HFFc6 (cell line): ENCODE measurements at places on chromosomes 6 and 20. TPM values are rescaled to one million over a fixed set of nuclear protein-coding genes. Genes with fewer than 3 reads are reported as not detected.
A peak's percentile ranks its signal among the peaks of the same experiment; 100 is the strongest.

DNA sequence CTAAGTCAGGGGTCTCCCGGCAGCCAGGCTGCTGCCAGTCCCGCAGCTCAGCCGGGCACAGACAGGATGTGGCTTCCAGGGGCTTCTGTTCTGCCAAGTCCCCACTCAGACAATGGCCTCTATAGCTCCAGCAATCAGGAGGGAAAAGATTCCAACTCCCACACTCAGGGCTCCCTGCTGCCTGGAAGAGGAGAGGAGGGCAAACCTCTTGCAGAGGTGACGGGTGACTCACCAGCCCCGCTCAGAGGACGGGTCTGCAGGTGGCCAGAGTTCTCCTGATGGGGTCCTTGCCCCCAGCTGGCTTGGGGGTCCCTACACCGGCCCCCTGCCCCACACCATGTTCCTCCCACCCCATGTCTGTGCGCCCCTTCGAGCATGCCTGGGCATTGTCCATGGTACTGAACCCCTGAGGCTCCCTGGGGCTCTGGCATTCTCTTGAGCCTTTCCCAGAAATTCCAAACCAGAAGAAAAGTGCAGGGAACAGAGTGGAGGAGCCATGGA is 32.6 kb downstream of the NTSR1 start:
- H3K4me3 ChIP-seq, result no peak overlapping the region
- no peak for DNase-seq
- no peaks in the 10 kb centered on the region for H3K36me3 ChIP-seq
- peaks cover 45% of the 10 kb centered on the region for H3K4me1 ChIP-seq
- H3K27me3 ChIP-seq, result peaks cover 1% of the 10 kb centered on the region; the same call in 1 of the 2 replicates
- peak overlapping the region; percentile 95; the same call in 1 of the 2 replicates for H3K27ac ChIP-seq

DNA sequence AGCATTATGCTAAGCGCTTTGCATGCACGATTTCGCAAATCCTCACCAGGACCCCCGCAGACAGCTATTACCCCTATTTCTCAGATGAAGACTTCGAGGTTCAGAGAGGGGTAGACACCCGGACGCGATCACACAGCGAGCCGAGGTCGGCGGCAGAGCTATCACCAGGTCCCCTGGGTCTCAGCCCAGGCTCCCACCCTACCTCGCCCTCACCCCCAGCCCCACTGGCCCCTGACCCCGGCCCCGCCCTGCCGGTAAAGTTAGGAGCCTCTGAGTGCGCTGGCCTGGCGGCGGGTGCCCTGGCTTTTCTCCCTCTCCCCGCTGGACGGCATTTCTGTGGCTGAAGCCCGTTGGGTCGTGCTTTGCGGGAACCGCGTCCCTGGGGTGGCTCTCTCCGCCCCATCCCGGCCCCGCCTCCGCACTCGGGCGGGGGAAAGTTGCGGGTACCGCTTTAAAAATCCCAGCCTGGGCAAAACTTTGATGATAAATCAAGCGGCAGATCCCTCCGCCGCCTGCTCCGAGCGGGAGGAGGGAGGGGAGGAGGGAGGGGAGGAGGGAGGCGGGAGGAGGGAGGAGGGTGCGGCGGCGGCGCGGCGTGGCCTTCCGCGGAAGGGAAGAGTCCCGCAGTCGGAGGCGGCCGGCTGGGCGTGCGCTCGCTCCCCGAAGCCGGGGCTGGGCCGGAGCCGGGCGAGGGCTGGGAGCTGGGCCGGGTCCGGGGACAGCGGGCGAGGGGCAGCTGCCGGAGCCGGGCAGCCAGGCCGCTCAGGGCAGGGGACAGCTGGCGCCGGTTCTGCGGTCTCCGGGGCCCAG is at the start of gene VSTM2L:
Gene VSTM2L, plus strand, starts transcription at position 624 of the 810 bp plus-strand sequence. CDS start 224 bp downstream, outside the sequence.
- peak; percentile 18 for DNase-seq
- H3K36me3 ChIP-seq, result no peaks in the 10 kb centered on the region
- peaks cover 17% of the 10 kb centered on the region for H3K4me1 ChIP-seq
- peaks cover 41% of the 10 kb centered on the region for H3K27me3 ChIP-seq

- H3K36me3 ChIP-seq, result no peaks in the 10 kb centered on the region
- peaks cover 5% of the 10 kb centered on the region; the same call in 1 of the 2 replicates for H3K4me1 ChIP-seq
- no peak overlapping the region for H3K4me3 ChIP-seq
- DNase-seq, result no peak
- H3K27me3 ChIP-seq, result peaks cover 10% of the 10 kb centered on the region
These were observed 14.7 kb downstream of the KCNQ2 start for GRCh38 chr20:63457737-63458136.

DNA sequence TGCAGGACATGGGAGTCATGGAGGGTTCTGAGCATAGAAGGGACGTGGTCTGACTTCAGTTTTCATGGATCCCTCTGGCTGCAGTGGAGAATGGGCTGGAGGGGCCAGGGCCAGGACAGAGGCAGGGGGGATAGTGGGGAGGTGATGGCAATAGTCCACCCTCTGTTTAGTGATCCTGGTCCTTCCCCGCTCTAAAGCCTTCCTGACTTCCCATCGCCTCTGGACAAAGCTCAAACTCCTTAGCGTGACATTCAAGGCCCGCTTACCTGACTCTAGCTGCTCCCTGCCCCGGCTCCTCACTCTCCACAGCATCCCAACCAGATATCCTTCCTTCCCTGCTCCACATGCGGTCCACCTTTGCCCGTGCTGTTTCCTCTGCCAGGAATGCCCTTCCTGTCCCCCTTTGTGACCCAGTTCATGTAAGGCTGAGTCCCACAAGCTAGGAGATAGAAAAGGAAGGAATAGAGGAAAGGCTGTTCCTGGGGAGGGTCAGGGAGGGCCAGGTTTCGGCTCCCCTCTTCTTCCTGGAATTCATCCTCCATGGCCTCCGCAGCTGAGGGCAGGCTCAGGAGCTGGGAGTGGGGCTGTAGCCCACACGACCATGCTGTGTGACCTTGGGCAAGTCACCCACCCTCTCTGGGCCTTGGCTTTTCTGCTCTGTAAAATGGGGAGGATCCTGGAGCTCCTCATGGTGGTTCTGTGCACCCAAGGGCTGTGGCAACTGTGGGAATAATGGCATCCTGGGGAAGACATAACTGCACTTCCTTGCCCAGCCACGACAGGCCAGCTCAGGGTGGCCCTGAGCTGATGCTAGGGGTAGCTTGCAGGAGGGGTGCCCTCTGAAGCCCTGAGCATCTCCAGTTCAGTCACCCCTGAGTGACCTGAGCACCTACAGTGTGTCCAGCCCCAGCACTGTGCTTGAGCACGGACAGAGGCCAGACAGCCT is 116.1 kb downstream of the CEBPB start:
- peak overlapping the region; percentile 100 for H3K27ac ChIP-seq
- H3K27me3 ChIP-seq, result peaks cover 6% of the 10 kb centered on the region; the same call in 1 of the 2 replicates
- H3K4me1 ChIP-seq, result peaks cover 80% of the 10 kb centered on the region
- no peak for DNase-seq

DNA sequence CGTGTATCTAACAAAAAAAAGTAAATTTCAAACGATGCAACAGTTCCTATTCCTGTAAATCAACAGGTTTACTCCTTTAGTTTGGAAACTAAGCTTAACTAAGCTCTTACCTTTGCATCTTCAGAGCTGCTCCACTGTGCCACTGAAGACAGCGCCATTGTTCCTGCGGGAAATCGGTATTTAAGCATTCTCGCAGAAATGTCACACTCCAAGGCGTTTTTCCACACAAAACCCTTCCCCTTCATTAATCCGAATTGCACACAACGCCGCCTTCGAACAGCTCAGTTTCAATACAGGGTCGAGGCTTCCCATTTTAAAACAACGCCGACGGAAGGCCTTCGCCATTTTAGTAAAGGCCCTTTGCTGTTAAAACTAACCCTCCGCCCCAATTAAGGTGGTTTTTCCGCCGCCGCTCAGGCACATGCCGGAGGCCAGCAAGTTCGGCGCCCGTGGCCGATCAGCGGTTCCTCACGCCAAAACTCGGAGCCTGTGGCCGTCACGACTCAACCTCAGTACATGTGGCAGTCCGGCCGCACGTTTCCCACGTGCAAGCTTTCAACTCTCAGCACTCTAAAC is 35.4 kb upstream of the SYNCRIP start:
- peaks cover 52% of the 10 kb centered on the region for H3K4me1 ChIP-seq
- peak overlapping the region; percentile 99 for H3K4me3 ChIP-seq
- H3K36me3 ChIP-seq, result peaks cover 60% of the 10 kb centered on the region
- DNase-seq, result no peak

DNA sequence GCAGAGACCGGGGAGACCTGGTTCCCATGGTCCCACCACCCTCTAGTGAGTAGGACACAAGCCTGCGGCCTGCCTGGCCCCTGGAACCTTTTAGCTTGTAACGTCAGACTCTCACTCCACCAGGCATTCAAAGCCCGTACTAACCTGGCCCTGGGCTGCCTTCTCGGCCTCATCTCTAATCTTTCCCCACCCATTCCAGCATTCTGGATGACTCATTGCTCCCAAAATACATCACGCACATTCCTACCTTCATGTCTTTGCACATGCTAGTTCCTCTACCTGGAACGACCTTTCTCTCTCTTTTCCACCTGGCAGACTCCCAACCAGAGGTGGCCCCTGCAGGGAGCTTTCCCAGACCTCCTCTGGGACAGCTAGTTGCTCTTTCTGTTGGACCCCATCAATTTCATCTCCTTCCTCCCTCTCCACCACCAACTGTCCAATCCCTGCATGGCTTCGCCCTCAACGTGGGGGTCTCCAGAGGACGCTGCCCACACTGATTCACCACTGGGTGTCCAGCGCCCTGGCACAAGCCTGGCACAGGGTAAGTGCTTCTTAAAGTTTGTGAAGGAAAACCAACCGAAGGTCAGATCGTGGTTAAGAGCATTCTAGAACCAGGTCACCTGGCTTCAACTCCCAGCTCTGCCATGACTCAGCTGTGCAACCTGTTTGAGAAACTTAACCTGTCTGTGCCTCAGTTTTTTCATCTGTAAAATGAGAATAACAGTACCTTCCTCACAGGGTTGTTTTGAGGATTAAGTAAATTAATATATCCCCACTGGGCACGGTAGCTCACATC is 35.2 kb downstream of the JPH2 start:
- H3K4me3 ChIP-seq, result no peak overlapping the region
- H3K27ac ChIP-seq, result no peak overlapping the region
- no peaks in the 10 kb centered on the region for H3K27me3 ChIP-seq
- H3K4me1 ChIP-seq, result peaks cover 28% of the 10 kb centered on the region
- peaks cover 22% of the 10 kb centered on the region; the same call in 1 of the 2 replicates for H3K36me3 ChIP-seq
- no peak for DNase-seq

GRCh38 chr6:72869621-72870020 is 247.8 kb downstream of the KCNQ5 start:
- no peak overlapping the region for H3K27ac ChIP-seq
- peaks cover 71% of the 10 kb centered on the region for H3K4me1 ChIP-seq
- no peak for DNase-seq
- H3K27me3 ChIP-seq, result no peaks in the 10 kb centered on the region; the same call in 1 of the 2 replicates

DNA sequence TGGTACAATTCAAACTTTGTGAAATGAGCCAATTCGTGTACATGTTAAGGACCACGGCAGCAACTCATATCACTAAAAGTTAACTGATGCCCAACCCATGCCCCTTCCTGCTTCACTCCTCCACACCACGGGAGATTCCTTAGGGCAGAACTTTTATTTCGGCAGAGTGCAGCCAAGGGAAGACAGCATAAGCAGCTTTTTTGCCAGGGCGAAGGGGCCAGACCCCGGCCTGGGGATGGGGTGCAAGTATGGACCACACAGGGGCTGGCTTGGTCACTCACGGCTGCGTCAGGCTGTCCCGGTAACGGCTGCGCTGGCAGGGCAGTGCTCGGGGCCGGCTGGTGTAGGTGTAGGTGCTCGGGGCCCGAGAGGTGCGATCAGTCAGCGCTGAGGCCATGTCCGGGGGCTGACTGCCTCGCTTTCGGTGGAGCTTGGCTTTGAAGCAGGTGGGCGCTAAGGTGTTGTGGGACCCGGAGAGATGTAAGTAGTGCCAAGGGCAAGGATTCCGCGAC is 792 bp downstream of the RSPH3 start:
- peak overlapping the region; percentile 90 for H3K27ac ChIP-seq
- no peaks in the 10 kb centered on the region; the same call in none of the 2 replicates for H3K27me3 ChIP-seq
- H3K4me1 ChIP-seq, result peaks cover 42% of the 10 kb centered on the region
- DNase-seq, result no peak

GRCh38 chr20:62815066-62815991 is 1.5 kb upstream of the COL9A3 start:
- H3K27me3 ChIP-seq, result peaks cover 16% of the 10 kb centered on the region
- peaks cover 13% of the 10 kb centered on the region for H3K4me1 ChIP-seq
- H3K27ac ChIP-seq, result no peak overlapping the region
- no peaks in the 10 kb centered on the region for H3K36me3 ChIP-seq
- no peak for DNase-seq

DNA sequence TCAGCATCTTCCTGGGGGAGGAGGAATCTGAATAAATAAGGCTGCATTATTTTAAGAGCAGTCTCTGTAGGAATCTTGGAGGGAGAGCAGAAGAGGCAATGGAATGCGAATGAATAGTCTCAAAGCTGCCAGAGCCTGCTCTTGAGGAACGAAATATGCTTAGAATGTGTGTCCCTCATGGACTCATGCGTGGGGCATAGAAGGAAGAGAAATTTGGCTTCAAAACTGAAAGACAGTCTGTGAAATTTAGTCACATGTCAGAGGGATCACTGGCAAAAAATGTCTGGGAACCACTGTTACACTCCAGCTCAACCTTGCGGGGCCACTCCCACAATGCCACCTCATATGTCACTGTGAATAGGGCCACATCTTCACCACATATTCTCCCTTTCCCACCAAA is 95.5 kb downstream of the GJA10 start:
- no peak overlapping the region for H3K27ac ChIP-seq
- peaks cover 17% of the 10 kb centered on the region; the same call in 1 of the 2 replicates for H3K4me1 ChIP-seq
- no peaks in the 10 kb centered on the region for H3K36me3 ChIP-seq
- peak; percentile 55 for DNase-seq
- H3K4me3 ChIP-seq, result no peak overlapping the region

Gene C6orf58
- total RNA-seq, result not detected in 3 replicates

Gene TCF21
- total RNA-seq, result not detected in 3 replicates

DNA sequence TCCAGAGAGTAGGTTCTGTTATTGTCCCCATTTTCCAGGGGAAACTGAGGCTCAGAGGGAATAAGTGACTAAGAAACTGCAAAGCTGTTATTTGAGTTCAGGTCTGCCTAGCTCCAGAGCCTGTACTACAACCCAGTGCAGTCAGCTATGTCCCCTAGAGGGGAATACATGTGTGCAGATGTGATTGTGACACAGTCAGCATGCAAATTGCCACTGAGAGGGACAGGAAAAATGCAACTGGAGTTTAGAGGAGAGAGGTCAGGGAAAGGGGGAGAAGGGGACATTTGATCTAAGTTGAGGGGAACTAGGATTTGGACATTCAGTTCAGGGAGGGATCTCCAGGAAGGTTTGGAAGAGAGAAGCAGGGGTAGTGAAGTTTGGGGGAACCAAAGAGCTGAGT is 38.6 kb upstream of the EPB41L1 start:
- H3K36me3 ChIP-seq, result no peaks in the 10 kb centered on the region
- H3K4me1 ChIP-seq, result peaks cover 22% of the 10 kb centered on the region
- no peak for DNase-seq
- H3K4me3 ChIP-seq, result no peak overlapping the region
- peaks cover 32% of the 10 kb centered on the region for H3K27me3 ChIP-seq
- no peak overlapping the region for H3K27ac ChIP-seq
